ENCODE measurements at places on chromosomes 5 and 9. TPM values are rescaled to one million over a fixed set of nuclear protein-coding genes. Genes with fewer than 3 reads are reported as not detected.
A peak's percentile ranks its signal among the peaks of the same experiment; 100 is the strongest.

Gene SLC31A1
- 18.2 TPM for total RNA-seq

- DNase-seq: no peak
These were observed 120.4 kb upstream of the CDH10 start for GRCh38 chr5:24765219-24765618.

Gene GDF9
- not detected for total RNA-seq

GRCh38 chr9:12640016-12640587 is 53.1 kb upstream of the TYRP1 start:
- no peak for DNase-seq

Gene SPINK6
- not detected for total RNA-seq

DNA sequence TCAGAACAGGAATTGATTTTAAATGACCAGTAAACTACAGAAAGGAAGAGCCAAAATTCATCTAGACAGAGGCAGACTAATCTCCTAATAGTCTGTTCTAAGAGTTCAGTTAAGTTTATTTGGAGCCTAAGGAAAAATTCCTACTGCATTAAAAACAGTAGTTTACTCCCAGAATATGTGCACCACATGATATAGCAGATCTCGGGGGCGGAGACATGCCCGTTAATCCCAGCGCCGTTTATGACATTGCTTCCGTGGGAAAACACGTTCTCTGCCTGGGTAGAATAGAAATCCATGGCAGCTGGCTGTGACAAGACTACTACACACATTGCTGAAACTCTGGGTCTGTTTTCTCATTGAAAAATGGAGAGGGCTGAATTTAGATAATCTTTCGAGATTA is 11.4 kb downstream of the HABP4 start:
- DNase-seq: no peak

Gene TLR4
- 23.9 TPM for total RNA-seq

DNA sequence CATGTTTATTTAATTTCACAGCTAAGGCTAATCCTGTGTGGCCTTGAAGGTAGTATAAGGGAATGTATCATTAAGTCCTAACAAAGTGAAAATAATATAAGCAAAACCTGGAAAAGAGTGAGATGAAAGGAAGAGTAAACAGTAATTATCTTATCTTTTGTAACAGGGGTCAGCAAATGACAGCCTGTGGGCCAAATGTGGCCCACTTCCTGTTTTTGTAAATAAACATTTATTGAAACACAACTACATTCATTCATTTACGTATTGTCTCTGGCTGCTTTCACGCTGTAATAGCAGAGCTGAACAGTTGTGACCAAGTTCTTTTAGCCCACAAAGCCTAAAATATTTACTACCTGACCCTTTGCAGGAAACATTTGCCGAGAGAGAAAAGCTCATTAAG is 78.4 kb upstream of the HTR4 start:
- no peak for DNase-seq

Gene CATSPER3
- total RNA-seq: 0.54 TPM

GRCh38 chr5:129899454-129899853 is 4.8 kb upstream of the CHSY3 start:
- no peak for DNase-seq

DNA sequence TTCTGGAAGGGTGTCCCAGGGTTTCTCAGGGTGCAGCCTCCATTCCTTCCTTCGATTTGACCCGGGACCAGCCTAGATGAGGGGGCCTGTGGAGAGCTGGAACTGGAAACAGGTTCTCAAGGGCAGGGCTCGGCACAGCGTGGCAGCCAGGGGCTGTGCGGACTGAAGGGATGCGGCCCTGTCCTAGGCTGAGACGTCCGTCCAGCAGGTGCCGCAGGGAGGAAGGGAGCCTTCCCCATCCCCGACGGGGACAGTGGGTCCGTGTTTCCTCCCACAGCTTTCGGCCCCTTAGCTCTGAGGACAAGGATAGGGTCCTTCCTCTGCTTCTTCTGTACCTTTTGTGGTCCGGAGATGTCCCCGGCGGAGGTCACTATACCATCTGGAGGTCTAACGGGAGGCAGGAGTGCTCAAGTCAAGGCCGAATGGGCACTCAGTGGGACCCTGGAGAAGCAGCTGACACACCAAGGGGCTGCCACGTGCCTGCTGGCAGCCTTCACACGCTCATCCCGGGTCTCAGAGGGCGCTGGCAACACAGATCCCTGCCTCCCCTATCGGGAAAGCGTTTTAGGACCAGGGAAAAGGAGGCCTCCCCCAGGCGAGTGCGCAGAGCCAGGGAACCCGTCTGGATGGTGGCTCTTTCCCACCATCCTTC is 49.9 kb downstream of the USP20 start:
- DNase-seq: peak; percentile 50

DNA sequence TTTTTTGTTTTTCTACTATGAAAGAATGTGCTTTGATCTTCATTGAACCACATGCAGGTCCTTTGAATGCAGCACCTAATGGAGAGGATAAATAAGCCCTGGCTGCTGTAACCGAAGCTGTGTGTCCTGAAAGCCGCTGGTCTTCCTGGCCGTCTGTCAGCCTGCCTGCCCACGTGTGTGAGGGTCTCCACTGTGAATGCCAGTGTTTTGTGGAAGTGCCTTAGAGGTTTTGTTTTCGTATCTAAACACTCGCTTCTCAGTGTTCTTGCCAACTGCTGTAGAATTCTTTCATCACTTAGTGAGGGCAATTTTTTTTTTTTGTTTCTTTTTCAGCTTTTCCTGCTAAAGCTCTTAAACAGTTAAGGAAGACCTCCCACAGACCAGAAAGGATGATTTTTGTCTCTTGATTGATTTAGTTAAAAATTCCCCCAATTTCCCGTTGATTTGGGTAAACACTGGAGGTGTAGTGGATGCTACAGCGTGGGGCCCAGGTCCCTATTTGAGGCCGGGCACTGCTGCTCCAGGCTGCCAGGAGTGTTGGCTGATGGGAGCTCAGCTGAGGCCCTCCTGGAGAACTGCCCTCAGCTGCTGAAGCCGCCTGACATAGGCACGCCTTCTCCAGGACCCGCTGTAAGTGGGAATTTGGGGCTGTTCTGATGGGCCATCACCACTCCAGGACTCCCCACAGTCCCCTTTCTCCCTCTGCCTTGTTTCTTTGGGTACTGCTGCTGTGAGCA is 29.2 kb upstream of the PTCH1 start:
- no peak for DNase-seq

DNA sequence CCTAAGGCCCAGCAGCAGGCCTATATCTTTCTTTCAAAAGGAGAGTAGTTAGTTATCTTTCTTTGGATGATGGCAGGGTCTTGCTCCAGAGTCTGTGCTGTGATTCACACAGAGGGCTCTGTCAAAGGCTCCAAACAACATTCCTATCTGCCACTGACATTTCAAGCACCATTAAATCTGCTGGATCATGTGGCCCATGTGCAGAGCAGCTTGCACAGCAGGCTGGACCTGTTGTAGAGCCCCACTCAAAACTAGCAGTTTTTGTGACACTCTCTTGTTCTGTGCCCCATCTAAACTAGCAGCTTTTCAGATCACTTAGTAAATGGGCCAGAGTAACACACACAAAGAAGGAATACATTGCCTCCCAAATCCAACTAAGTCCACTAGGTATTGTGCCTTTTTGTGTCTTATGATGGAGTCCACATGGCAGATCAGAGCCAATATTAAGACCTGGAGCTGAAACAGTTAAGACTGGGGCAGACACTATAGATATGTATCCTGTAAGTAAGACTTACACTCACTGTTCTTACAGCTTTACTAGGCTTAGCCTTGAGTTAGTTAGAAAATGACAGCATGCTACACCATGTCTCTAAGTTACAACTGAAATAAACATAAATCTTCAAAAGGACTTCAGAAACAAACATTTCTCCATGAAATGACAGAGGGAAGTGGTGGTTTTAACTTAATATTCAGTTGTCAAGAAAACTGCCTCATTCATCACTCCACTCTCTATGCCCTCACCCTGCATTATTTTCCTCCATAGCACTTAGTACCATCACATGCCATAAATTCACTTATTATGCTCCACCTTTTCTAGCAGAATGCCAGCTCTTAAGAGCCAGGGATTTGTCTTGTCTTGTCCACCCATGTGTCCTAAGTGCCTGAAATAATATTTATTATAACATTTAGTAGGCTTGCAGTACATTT is 400.9 kb downstream of the RAB3C start:
- no peak for DNase-seq

Gene PCDHA9
- total RNA-seq: not detected

Gene PLPPR1
- total RNA-seq: not detected

Gene NEURL1B
- 25.8 TPM for total RNA-seq

GRCh38 chr9:121073038-121073437 is 1.7 kb upstream of the CNTRL start:
- peak; percentile 47 for DNase-seq

Gene CD14
- 190 TPM for total RNA-seq
